ENCODE measurements at places on chromosomes 2 and 18.

DNA sequence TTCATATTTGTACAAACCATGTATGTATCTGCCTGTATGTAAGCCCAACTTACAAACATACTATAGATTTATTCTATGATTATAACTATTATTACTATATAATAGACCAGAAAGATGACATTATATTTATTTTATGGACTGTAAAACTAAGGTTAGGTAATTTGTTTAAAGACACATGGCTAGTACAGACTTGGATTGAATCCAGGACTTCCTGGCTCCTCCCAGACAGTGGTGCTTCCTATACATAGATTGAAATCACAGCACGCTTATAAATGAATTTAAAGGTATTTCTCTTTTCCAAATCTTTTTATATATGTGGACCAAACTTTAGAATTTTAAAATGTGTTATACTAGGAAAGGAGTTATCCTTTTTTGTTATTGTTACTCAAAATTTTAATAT, 151.6 kb upstream of the MYO3B start:
- no peak for DNase-seq

DNA sequence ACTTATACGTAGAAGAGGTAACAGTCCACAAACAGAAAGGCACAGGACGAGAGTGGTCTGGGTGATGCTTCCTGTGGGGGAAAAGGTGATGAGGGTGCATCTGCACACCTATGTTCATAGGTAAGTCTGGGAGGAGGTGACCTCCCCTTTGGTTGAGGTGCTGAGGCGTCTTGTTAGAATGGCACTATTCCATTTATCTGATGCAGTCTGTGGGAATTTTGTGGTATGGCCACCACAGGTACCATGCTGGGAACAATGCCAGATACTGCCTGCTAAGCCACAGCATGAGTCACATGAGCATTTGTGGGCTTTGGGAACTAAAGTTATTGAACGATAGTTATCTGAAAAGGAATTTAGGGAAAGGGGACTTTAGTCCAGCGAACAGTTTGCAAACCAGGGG, 27.9 kb downstream of the IL37 start:
- DNase-seq: peak; percentile 90

GRCh38 chr18:29007986-29008654, 831.2 kb upstream of the CDH2 start:
- DNase-seq: no peak

GRCh38 chr2:226715347-226715990, 84.2 kb downstream of the IRS1 start:
- DNase-seq: no peak

DNA sequence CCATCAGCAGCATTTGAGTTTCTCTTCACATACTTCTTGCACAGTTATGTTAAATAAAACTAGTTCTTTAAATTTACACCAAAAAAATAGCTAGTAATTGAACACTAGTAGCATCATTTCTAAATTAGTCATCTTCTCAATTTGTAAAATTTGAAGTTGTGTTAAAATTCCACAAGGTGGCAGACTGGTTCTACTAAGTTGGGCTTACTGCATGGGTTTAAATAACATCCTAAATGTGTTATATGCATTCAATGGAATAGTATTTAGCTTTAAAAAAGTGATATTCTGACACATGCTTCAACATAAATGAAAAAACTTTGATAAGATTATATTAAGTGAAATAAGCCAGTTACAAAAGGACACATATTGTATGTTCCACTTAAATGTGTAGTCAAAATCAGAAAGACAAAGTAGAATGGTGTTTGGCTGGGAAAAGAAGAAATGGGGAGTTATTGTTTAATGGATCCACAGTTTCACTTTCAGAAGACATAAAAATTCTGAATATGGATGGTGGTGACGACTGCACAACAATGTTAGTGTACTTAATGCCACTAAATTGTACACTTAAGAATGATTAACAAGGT, 28.7 kb upstream of the RPRD1A start:
- DNase-seq: peak; percentile 86

- no peak for DNase-seq
Measured at GRCh38 chr2:229620289-229620688, 94.1 kb downstream of the DNER start.

GRCh38 chr2:38099099-38100028, 23.4 kb upstream of the CYP1B1 start:
- peak; percentile 12 for DNase-seq

Measured in common myeloid progenitor, CD34-positive (primary cell).